ENCODE measurements at places on chromosomes 12 and 14.
A peak's percentile ranks its signal among the peaks of the same experiment; 100 is the strongest.

- no peak for DNase-seq
These were observed 12.2 kb downstream of the JDP2 start for GRCh38 chr14:75439989-75440388.

GRCh38 chr12:107337346-107338095, 244.2 kb upstream of the CRY1 start:
- DNase-seq = no peak

DNA sequence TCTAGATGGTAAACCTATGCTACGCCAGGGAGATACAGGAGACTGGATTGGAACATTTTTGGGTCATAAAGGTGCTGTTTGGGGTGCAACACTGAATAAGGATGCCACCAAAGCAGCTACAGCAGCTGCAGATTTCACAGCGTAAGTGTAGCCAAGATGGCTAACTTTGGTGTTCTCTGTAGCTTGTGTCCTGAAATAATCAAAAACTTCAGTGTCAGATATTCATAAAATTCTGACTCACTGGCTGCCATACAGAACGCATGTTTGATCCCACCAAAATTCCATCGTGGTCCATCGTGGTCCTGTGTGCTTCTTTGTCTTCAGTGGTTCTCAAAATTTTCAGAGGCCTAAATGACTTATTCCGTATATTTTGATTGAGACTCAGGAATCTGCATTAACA, 1.3 kb downstream of the STRAP start:
- DNase-seq = no peak

DNA sequence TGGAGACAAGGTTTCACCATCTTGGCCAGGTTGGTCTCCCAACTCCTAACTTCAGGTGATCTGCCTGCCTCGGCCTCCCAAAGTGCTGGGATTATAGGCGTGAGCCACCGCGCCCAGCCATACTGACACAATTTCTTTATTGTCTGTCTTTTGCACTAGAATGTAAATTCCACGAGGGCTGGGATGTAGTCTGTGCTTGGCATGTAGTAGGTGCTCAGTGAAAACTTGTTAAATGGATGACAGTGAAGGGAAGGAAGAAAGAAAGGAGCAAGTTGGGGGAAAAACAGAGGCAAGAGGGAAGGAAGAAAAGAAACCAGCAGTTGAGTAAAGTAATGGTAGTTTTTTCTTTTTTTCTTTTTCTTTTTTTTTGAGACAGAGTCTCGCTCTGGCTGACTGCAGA, 53.1 kb downstream of the LIMA1 start:
- no peak for DNase-seq

- no peak for DNase-seq
These were observed 68.0 kb downstream of the SPTB start for GRCh38 chr14:64811676-64812075.

DNA sequence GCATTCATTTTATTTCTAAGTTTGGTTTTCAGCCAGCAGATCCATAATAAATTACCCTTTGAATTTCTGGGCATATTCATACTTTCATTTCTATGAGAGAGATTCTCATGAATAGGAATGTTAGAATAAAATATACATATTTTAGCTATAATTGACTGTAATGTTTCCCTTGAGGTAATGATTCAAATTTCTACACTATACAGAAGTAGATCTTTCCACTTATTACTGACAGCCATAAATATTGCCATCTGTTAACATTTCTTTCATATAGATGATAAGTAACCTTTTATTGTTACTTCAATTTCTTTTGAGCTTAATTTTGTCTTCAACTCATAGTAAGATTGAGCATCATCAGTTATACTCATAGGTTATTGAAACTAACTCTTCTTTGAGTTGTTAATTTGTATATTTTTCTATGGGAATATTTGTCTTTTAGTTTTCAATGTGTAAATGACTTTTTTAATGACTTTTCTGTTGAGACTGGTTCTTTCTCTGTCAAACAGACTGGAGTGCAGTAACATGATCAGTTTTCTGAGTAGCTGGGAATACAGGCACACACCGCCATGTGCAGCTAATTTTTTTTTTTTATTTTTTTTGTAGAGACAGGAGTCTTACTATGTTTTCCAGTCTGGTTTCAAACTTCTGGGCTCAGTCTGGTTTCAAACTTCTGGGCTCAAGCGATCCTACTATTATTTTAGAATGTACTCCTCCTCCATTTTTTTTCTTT, 991.6 kb downstream of the SLC6A15 start:
- peak; percentile 24 for DNase-seq

DNA sequence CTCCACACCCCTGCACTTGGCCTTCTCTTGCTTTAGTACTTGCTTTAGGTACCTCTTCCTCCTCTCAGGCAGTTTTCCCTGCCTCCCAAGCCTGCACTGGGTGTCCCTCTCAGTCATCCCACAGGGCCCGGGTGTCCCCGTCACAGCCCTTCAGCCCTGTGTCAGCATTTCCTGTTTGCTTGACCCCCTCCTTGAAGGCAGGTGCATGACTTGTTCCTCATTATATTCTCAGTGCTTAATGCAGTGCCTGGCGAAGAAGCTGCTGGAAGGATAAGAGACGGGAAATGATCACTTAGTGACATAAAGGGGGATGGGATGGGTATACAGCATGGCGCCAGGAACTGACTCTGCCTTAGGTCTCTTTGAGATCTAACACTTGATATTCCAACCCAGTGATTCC, 61.5 kb downstream of the IQSEC3 start:
- DNase-seq = no peak

DNA sequence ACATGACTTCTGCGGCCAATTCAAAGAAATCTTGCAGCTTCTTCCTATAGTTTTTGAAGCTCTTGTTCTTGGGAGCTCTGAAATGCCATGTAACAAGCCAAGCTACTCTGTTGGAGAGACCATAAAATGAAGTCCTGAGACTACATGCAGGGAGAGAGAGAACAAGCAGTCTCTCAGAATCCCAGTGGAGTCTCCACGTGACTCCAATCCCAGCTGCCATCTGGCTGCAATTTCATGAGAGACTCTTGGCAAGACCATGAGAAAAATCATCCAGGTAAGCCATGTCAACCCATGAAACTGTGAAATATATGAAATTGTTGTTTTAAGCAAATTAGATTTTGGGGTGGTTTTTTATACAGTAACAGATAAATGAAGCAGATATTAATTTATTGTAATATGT, 54.4 kb downstream of the KLRG1 start:
- no peak for DNase-seq

GRCh38 chr14:103056322-103057027, 874 bp downstream of the CDC42BPB start:
- DNase-seq = no peak

- DNase-seq = no peak
These were observed 40.5 kb downstream of the MGST1 start for GRCh38 chr12:16387919-16388318.

DNA sequence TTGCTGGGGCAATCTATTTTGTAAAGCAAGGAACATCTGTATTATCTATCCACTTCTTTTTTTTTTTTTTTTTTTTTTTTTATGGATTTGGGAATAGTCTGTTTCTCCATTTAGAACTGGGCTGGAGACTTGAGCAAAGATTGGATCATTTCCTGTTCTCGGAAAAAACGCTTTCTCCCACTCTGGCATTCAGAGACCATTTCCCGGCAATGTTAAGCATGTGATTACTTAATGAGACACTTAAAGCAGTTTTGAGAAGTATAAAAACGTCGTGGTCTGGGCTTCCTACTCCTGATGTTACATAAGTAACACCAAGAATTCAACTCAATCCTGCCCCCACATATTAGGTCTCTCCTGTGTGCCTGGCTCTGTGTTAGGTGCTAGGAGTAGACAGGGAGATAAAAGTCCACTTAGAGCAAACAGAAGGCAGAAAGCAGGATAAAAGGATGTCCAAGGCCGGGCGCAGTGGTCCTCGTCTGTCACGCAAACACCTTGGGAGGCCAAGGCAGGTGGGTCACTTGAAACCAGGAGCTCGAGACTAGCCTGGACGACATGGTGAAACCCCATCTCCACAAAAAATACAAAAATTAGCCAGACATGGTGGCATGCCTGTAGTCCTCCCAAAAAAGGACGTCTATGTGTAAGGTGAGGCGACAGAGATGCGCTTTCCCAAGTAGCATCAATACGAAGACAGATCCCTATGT, 152.1 kb upstream of the GSC start:
- no peak for DNase-seq

DNA sequence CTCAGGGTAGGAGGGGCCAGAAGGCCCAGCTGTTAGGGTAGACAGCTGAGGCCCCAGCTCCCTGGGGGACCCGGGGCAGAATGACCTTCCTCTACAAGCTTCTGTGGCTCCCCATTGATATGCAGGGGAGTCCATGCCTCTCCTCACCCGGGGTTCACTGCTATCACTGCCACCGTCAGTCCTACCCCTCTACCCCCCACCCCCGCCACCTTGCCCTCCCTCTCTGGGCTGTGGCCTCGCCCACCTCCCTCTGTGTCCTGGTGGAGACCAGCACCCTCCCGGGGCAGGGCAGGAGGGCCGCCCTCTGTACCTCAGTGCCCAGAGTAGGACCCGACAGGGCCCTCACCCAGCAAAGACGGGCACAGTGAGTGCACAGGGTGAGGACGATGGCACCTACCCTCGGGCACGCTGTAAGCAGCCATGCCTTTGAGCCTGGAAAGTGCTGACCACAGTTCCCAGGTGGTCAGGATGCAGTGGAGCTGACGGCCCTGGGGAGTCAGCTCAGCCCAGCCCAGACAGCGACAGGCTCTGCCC, 88.4 kb upstream of the SFSWAP start:
- DNase-seq = no peak

DNA sequence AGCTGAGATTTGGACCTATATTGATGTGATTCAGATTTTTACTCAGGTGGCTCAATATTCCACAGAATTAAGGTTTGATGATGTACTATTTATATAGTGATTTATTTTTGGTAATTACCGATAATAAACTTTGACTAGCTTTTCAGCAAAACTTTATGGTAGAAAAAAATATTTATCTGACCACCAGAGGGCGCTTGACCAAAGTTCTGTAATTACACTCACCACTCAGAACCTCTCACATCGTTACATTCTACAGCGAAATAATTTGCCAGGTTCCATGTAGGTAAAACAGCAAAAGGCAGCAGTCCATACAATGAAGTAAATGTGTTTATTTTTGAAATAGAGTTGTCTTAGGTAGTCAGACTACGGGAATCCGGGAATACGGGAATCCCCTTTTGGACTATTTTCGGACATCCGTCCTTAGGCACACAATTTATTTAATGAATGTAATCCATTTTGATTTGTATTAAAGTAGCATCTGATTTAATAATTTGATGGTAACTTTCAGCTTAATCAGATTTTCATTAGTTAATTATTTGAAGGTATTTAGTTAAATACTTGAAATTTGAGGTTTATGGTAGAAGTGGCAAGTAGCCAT, 143.0 kb upstream of the DDHD1 start:
- DNase-seq = no peak

DNA sequence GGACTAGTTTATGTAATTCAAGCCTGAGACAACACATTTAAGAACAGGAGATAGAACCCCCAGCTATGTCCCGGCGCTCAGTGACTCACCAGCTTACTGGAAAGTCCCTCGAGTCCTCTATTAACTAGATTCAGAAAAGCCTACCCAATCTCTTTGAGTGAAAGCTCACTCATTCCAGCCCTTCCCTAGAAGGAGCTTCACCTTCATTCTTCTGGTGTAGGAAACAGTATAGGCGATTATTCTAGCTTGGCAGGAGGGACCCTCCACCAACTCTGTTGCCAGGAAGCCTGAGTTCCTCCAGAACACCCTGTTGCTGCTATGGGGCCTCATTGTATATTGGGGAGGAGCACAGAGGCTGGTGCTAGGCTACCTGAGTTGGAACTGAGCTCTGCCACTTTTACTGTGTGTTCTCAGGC, 57.2 kb upstream of the AEBP2 start:
- peak; percentile 22 for DNase-seq

DNA sequence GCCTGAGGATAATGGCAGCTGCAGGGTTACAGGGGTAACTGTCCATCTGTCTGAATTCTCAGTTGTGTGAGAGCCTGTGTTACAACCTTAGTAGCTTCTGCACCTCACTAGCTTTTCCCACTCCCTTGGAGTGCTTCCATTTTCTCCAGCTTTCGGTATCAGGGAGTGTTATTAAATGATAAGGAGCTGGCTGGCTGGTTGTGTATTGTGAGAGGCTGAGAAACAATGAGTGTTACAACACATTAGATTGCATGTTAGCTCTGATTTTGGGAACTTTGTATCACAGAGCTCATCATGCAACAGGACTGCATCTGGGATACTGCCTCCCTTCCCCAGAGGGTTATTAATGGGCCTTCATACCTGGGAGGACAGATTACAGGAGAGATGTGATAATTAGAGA, 723.7 kb downstream of the DIO2 start:
- no peak for DNase-seq

- no peak for DNase-seq
These were observed 13.7 kb upstream of the WNK1 start for GRCh38 chr12:738712-739111.

- DNase-seq = no peak
These were observed 249.2 kb downstream of the TTC6 start for GRCh38 chr14:37844614-37845013.

DNA sequence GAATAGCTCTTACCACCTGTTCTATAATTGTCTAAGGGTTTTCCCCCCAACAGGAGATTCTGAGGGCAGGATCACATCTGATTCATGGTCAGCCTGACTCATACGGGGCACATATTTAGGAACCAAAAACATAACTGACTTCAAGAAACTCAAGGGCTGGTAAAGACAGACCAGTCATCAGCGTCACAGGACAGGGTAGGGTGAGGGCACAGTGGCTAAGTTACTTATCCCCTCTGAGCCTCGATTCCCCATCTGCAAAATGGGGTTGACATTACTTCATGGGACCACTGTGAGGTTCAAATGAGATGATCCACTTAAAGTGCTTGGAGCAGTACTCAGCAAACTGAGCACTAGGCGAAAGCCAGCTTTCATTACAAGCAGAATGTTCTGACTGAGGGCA, 606 bp downstream of the CINP start:
- no peak for DNase-seq

DNA sequence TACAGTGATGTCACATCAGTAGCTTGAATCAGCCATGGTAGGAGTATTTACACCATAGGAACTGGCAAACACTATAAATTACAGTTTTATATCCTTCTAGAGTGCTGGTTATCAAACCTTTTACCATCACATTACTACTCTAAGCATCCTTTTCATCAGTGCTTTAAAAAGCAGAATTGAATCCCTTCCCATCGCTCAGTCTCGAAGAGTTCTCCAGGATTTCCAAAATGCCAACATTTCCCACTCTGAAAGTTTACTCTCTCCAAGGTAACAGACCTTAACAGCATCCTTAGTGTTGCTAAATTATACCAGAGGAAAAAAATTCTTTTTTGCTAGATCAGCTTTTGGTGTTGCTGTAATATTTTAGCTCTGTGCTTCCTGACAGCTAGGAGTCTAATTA, 209.4 kb upstream of the USP15 start:
- no peak for DNase-seq

GRCh38 chr12:71415336-71416231, 24.0 kb upstream of the LGR5 start:
- peak; percentile 26 for DNase-seq

DNA sequence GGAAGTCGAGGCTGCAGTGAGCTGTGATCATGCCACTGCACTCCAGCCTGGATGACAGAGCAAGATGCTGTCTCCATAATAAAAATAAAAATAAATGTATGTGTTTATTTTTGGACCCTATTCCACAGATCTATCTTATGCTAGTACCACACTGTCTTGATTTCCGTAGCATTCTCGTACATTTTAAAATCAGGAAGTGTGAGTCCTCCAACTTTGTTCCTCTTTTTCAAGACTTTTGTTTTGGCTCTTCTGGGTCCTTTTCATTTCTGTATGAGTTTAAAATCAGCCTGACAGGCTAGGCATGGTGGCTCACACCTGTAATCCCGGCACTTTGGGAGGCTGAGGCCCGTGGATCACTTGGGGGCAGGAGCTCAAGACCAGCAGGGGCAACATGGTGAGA, 25.8 kb downstream of the DAO start:
- no peak for DNase-seq

- no peak for DNase-seq
These were observed 27.1 kb downstream of the ATP6V1D start for GRCh38 chr14:67332468-67332867.

Data from spinal cord (tissue), 10 donors.